ENCODE measurements at places on chromosomes 2 and 18.

DNA sequence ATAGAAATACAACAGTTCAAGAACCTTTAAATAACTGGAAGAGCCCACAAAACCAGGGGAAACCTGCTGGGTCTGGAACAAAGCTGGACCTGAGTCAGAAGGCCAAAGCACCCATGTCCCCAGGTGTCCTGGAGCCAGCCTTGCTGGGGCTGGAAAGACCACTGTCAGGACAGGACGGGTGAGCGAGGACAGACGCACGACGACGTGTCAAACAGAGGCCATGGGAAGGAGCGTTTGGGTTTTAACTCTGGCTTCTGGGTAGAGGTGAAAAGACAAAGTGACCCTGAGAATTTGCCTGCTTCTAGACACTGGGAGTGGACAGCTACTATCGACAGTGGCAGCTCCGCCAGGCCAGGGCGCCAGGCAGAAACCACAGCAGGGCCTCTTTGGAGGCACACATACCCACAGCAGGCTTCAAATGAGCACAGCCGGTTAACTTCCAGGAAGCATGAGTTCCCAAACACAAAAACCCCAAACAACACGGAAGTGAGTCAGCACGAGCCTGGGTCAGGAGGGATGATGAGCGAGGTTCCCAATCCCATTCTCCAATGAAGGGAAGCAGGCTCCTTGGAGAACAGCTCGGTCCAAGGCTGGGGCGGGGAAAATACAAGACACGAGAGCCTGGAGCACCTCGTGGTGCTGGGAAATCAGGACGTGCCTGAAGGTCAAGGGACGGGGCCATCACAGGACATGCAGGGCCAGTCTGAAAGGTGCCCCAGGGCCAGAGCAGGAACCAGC lies 208.0 kb downstream of the TWIST2 start:
- DNase-seq = no peak

- no peak for DNase-seq
Observed at GRCh38 chr2:159715451-159715850, 3.1 kb downstream of the MARCHF7 start.

- DNase-seq = no peak
Observed at GRCh38 chr2:5290900-5291546, 401.2 kb upstream of the SOX11 start.

- DNase-seq = no peak
Observed at GRCh38 chr2:7618031-7618430, 700.8 kb downstream of the RNF144A start.

GRCh38 chr2:241862093-241862492 lies 3.4 kb upstream of the PDCD1 start:
- no peak for DNase-seq

DNA sequence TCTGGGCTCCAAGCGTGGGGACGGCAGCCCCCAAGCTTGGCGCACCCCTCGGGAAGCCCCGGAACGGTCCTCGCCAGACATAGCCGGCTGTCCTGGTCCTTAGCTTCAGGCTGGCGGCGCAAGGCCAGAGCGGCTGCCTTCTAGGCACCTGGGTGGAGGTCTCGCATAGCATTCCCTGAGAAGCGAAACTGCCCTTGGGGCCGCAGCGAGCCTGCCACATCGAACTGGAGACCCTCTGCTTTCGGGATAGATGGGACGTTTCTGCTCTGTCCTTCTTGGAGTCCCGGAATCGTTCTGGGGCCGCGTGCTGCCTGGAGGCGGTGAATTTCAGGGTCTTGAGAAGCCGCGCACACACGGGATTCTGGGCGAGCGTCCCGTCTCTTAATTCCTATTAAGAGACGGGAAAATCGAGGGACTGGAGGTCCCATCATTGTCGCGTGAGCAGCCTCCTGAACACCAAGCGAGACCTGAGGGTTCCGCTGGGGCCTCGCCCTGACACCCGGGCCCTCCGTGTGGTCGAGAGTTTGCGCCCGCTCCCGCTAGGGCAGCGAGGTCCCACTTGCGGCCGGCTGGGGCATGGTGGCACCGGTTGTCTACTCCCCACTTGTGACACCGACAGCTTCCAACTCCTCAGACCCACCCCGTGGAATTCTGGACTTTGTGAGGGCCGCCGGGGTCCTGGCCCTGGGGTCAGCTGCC lies 9.7 kb upstream of the EN1 start:
- no peak for DNase-seq

DNA sequence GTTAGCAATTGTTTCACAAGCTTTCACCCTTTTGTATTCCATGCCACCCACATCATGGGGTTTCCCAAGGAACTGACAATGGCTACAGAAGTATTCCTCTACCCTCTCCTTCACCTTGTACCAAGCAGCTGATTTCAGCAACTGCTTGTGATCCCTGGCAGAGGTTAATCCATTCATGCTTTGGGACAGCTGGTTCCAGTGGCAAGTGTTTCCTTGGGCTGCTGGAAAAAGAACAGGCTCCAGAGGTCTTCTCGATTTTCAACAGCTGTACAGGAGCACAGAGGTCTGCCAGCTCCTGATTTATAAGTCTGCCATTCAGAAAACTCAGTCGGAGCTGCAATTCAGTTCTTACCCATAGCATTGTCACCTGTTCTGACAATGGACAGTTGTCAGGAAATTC lies 239.2 kb upstream of the CWC22 start:
- DNase-seq = no peak

GRCh38 chr2:119260646-119261492 lies 37.2 kb downstream of the STEAP3 start:
- no peak for DNase-seq

GRCh38 chr2:172943539-172943938 lies 132.1 kb upstream of the MAP3K20 start:
- DNase-seq = no peak

DNA sequence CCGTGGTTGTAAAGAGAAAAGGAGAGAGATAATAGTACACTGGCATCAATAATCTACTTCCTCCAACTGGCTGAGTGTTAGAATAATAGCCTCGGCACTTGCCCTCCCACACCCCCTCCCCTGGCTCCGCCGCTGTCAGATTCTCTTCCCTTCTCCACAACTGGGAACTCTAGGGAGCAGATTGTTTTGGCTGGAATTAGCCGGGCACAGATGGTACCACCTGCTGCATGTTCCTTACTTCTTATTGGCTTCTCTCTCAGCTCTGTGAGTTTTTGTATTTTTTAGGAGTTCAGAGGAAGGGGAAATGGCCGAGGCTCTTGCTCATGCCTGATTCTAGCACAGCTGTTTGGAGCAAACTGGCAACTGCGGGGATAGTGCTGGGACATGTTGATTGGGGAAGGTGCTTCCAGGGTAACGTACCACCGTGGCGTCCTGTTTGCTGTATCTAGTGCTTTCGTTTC lies 140.0 kb downstream of the ZEB2 start:
- no peak for DNase-seq

GRCh38 chr2:230664128-230664527 lies 48.5 kb upstream of the CAB39 start:
- DNase-seq = no peak

DNA sequence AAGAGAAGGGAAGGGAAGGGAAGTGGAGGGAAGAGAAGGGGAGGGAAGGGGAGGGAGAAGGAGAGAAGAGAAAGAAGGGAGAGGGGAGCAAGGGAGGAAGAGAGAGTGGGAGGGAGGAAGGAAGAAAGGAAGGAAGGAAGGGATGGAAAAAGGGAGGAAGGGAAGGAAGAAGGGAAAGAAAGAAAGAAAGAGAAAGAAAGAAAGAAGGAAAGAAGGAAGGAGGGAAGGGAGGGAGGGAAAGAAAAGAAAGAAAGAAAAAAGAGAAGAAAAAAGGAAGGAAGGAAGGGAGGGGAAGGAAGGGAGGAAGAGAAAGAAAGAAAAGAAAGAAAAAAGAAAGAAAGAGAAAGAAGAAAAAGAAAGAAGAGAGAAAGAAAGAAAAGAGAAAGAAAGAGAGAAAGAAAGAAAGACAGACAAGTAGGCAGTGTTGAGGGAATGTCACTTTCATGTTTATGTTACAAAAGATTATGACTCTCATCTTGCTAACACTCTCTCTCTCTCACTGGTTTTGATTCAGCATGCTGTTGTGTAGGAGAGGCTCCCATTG lies 58.0 kb upstream of the ZNF804A start:
- no peak for DNase-seq

DNA sequence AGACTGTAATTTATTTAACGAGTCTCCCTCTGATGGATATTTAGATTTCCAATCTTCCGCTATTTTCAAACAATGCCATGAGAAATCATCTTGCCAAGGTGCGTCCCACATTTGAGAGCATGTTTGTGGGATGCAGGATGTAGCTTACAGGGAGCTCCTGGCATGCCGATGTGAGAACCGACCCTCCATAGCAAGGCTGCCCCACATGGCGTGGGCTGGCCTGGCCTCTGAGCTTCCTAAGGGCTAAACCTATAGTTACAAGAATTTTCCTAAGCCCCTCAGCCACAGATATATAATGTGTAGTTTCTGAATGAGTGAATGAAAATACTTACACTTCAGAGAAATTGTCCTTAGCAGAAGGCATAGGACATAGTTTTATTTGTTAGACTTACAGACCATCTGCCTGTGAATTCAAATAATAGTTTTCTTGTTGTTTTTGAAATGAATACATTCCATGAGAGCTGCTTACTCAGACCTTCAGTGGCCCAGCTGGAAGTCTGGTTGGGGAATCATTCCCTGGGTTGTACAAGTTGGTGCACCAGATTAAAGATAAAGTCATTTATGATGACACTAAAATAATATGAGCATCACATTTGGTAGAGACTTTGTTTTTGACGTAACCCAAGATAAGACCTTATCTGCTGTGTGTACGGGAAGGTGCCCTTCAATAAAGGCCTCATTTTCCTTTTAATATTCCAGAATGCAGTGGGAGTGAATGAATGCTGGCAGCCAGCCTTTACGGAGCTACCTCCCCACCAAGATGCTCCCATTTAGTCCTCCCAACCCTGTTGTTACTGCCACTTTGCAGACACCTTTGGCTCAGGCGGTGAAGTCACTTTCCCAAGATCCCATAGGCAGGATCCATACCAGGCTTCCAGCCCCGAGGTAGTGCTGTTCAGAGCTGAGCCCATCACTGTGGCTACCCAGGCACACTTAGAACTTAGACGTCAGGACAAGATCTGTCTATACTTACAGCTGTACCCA lies 107.1 kb downstream of the GLI2 start:
- DNase-seq = no peak

- DNase-seq = no peak
Observed at GRCh38 chr2:182818501-182818900, 47.9 kb downstream of the FRZB start.

GRCh38 chr2:20640411-20641122 lies 10.3 kb downstream of the HS1BP3 start:
- DNase-seq = no peak

- DNase-seq = peak; percentile 45
Observed at GRCh38 chr2:62196278-62196901, 475 bp downstream of the B3GNT2 start.

DNA sequence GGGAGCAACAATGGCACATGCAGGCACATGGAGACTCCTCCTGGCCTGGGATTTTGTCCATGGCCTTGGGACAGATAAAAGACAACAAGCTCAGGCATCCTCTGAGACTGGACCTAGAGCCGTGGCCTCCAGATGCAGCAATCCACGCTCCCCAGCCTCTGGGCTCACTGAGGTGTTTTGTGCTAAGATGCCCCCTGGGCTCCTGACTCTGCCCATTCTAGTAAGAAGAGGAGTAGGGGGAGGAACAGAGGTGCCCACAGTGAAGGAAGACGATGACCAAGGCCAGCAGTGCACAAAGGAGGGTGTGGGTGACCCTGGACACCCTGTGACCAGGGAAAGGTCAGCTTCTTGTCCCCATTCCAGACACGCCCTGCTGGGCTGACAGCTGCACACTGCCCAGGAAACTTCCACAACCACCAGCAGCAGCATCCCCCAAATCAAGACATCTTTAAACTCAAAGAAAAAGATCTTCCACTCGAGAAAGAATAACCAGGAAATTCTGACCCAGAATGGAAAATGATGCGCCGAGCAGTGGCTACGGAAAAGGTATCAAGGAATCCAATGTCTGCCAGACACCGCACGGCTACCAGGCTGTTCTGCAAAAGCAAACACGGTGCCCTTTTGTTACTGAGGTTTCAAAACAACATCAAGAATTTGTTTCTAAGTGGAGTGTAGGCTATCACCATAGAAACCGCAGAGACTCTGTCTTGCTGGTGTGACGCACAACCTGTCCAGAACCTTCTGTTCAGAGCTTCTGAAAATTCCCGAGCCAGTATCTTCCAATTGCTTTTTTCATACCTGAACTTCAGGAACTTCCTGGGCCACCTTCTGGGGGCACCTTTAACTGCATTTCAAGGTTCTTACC lies 65.5 kb downstream of the ZNF516 start:
- no peak for DNase-seq

- DNase-seq = no peak
Observed at GRCh38 chr2:154343282-154343681, 355.2 kb upstream of the KCNJ3 start.

- DNase-seq = no peak
Observed at GRCh38 chr2:148102641-148103040, 81.8 kb downstream of the MBD5 start.

DNA sequence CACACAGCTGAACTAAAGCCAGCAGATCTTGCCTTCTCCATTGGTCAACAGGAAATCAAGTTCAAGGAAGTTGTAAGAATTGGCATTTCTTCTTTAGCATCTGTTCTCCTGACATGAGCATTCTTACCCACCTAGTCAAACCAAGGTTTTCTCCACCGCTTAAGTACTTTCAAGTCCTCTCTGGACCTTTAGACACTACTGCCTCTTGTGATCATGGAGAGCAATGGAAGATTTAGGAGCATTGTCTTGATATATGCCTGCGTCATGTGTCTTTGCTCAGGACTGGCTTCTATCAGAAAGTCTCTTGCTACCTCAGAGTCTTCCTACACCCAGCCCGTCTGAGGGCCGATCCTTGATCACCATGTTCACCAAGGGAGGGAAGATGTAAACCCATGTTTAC lies 262.2 kb downstream of the PHLPP1 start:
- DNase-seq = no peak

- no peak for DNase-seq
Observed at GRCh38 chr2:28995765-28996750, 15.0 kb downstream of the TOGARAM2 start.

DNA sequence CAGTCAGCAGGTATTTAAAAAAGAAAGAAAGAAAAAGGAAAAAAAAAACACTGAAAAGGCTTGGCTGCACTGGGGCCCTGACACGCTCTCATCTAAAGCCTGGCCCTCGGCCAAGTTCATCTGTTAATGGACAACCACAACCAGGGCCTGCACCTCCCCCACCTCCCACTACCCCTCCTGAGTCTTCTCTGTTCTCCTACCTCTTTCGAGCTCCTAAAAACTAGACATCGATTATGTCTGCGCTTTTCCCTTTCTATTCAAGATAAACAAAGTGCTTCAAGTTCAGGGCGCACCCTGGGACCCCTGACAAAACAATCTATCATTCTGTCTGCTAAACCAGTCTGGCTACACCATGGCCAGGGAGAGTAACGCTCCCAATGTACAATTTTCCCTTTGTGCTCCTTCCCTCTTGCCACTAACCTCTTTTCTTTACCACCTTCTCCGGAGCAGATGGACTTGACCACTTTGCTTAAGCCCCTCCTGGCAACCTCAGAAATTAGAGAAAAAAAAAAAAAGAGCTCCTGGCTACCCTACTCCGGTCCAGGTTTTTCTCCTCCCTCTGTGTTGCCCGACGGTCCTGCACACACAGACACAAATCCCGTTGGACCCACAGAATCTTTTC lies 22.7 kb downstream of the BCL11A start:
- DNase-seq = no peak

- DNase-seq = no peak
Observed at GRCh38 chr2:29255004-29255403, 139.8 kb downstream of the CLIP4 start.

All from effector CD4-positive, alpha-beta T cell (primary cell).